Articular chondrocyte of knee joint (primary cell): ENCODE measurements at places on chromosomes 1 and 21. TPM values are rescaled to one million over a fixed set of nuclear protein-coding genes. Genes with fewer than 3 reads are reported as not detected.

PYHIN1 gene
- total RNA-seq: not detected in 2 replicates

AXDND1 gene
- 0.54 and 3.8 TPM in 2 replicates for total RNA-seq

NHLH1 gene
- total RNA-seq: under 0.01 TPM in 2 replicates

FAM78B gene
- 0.26 and 0.32 TPM in 2 replicates for total RNA-seq

RHBG gene
- not detected in 2 replicates for total RNA-seq

NBPF11 gene
- 4.8 and 7.1 TPM in 2 replicates for total RNA-seq

TEX38 gene
- total RNA-seq: not detected in 2 replicates
